ENCODE measurements at places on chromosomes 11 and 22.

- no peak for DNase-seq
These were observed 144.2 kb upstream of the CEP126 start for GRCh38 chr11:101770648-101771047.

- no peak for DNase-seq
These were observed 18.6 kb downstream of the USH1C start for GRCh38 chr11:17525570-17525969.

- DNase-seq: no peak
These were observed 75.3 kb downstream of the PKNOX2 start for GRCh38 chr11:125239585-125240560.

DNA sequence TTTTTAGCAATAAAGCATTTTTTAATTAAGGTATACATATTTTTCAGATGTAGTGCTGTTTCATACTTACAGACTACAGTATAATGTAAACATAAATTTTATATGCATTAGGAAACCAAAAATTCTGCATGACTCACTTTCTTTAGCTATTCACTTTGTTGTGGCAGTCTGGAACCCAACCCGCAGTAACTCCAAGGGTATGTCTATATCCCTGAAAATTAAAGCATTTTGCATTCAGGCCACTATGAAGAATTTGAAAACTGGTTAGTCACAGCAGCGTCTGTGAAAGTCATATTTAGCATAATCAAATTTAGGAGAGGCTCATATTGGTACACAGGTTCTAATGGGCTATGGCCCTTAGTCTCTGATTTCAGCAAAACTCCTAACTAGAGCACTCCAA, 46.8 kb downstream of the BBOX1 start:
- no peak for DNase-seq

- no peak for DNase-seq
These were observed 769 bp downstream of the MAFF start for GRCh38 chr22:38202437-38203089.

GRCh38 chr11:62782753-62783152, 4.4 kb upstream of the TMEM179B start:
- DNase-seq: no peak

DNA sequence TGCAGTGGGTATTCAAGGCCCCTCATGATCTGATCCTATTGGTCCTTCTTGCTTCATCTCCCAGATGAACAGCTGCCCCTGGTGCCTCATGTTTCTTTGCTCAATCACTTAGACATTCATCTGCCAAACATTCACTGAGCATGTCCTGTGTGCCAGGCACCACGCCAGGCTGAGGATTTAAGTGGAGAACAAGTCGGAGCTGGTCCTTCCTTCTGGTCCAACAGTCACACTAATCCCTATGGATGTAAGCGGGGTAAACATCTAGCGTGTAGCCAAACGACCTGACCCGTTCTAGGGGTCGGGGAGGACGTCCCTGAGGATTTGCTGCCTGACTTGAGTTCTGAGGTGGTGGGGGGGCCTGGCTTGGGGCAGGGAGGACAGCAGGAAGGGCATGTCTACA, 21.9 kb downstream of the ZMAT5 start:
- no peak for DNase-seq

Measured in H1 (cell line).